ENCODE measurements at places on chromosomes 12 and 14.

DNA sequence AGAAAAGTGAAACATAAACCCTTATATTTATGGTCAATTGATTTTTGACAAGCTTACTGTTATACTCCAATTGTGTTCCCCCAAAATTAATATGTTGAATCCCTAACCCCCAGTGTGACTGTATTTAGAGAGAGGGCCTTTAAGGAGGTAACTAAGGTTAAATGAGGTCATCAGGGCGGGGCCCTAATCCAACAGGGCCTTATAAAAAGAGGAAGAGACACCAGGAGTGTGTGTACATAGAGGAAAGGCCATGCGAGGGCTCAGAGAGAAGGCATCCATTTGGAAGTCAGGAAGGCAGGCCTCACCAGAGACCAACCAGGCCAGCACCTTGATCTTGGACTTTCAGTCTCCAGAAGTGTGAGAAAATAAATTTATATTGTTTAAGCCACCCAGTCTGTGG lies 6.5 kb upstream of the VTI1B start:
- DNase-seq: no peak

DNA sequence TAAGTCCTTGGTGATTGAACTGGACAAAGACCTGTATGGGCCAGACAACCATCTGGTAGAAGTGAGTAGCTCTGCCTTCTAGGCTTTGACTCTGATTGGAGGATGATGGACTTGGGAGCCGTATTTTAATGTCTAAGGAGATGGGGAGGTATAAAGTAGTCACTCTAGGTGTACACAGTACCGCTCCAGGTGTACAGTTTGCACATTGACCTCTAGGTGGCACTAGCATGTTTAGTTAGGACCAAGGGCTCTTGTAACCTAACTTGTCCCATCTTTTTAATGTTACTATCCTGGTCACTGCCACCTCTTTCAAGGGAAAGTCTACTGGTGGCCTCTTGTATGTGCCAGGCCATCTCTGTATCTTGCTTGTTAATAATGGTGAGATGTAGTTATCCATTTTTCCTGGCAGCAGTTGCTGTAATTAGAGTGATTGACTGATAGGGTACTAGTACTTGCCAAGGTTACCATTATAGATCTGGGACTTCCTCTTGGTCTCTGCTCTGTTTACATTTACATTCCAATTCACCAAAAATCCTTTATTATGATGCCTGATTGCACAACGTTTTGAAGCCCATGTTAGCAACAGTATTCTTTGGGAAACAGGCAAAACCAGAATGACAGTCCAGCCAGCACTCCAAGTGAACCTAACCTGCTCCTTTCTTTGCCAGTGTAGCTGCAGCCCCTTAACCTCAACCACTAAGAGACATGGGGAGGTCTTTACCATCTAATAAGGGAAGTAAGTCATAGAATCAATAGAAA lies 3.6 kb downstream of the SMARCD1 start:
- no peak for DNase-seq

GRCh38 chr12:18461758-18462157 lies 200.4 kb downstream of the PIK3C2G start:
- no peak for DNase-seq

DNA sequence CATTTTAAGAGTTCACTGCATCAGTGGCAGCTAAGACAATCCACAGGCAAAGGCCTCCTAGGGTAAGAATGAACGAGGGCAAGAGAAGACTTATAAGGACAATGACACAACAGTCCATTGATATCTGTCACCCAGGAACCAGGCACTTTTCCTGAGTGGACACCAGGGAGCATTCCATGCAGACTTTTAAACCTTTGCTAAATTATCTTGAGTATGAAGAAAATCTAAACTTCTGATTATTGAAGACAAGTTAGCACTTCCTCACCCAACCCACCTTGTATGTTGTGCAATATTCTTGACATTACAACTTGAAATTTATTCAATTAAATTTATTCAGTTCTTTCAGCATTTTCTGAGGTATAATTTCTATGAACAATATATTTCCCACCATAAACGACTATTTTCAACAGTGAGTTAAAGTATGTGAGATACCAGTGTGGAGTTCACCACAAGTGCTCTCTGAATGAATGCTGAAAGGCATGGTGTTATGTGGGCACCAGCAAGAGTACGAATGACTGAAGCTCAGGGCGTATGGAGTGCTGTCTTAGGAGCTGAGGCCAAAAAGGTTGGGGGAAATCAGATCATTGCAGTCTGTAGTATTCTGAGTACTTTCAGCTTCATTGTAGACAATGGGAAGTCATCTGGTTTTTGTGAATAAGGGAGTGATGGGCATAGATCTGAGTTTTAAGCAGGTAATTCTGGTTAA lies 124.3 kb upstream of the LMNTD1 start:
- DNase-seq: no peak

- DNase-seq: no peak
Observed at GRCh38 chr14:25658988-25659387, 609.0 kb upstream of the STXBP6 start.

DNA sequence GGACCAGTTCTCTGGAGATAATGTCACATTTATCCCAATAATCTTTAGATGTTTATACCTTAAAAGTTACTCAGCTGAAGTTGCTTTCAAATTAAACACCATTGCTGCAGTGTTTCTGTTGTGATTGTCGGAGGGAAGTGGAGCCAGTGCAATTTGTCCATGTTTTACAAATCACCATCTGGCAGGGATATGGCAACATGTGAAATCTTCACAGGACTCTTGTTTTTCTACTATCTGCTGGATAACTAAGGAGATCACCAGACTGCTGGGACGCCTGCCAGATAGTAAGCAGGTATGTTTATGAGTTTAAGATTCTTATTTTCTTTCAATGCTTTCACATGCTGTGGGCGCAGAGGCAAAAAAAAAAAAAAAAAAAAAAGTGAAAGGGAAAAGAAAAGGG lies 100.3 kb upstream of the SOX5 start:
- DNase-seq: no peak

- no peak for DNase-seq
Observed at GRCh38 chr12:55843431-55843830, 695 bp upstream of the MMP19 start.

GRCh38 chr14:75450381-75451276 lies 22.8 kb downstream of the JDP2 start:
- DNase-seq: no peak

DNA sequence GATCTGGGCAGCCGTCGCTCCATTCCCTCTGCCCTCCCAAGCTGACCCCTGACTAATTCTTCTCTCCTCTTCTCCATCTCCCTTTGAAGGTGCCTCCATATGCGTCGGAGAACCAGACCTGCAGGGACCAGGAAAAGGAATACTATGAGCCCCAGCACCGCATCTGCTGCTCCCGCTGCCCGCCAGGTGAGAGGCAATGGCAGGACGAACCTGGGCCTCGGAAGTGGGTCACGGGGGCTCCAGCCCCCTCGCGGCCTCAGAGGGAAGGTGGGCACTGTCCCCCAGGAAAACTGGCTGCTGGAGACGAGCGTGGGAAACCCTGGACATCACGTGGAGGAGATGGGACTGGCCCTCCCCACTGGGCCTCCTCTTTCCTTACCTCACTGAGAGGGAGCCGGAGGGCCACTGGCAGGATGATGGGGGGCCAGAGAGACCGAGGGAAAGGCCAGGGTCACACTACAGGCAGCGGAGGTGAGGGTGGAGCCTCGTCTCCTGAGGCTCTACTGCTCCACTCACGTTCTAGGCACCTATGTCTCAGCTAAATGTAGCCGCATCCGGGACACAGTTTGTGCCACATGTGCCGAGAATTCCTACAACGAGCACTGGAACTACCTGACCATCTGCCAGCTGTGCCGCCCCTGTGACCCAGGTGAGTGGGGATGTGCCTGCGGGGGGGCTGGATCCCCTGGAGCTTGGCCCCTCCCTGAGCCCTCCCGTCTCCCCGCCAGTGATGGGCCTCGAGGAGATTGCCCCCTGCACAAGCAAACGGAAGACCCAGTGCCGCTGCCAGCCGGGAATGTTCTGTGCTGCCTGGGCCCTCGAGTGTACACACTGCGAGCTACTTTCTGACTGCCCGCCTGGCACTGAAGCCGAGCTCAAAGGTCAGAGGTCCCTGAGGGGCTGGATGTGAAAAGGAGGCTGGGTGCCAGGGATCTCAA lies 806 bp downstream of the LTBR start:
- no peak for DNase-seq

- DNase-seq: no peak
Observed at GRCh38 chr12:54249489-54249888, 30.4 kb downstream of the CBX5 start.

DNA sequence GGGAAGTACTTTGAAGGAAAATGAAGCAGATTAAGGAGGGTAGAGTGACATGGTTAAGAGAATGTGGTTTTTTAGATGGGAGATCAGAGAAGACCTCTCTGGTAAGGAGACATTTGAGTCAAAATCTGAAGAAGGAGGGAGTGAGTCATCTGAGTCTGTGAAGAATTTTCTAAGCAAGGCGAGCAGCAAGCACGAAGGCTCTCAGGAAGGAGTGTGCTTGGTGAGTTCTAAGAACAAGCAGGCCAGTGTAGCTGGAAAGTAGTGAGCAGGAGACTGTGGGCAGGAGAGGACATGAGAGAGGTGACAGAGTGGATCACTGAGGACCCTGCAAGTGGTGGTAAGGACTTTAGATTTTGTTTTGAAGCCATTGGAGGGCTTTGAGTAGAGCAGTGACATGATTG lies 76.3 kb upstream of the FUT8 start:
- DNase-seq: no peak

DNA sequence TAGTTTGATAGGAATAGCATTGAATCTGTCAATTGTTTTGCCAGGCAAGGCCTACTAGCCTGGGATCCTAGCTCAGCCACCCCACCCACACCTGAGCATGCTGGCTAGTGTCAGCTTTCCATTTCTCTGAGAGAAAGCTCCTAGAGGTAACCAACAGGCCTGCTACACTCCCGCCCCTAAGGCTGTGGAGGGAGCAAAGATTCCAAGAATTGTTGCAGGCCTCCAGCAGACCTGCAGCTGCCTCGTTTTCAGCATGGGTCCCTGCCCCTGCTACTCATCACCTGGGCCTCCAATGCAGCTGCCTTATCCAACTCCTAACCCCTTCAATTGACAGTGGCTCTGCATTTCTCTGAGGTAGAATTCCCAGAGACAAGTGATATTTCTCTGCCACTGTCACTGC lies 852.4 kb upstream of the MDGA2 start:
- DNase-seq: no peak

DNA sequence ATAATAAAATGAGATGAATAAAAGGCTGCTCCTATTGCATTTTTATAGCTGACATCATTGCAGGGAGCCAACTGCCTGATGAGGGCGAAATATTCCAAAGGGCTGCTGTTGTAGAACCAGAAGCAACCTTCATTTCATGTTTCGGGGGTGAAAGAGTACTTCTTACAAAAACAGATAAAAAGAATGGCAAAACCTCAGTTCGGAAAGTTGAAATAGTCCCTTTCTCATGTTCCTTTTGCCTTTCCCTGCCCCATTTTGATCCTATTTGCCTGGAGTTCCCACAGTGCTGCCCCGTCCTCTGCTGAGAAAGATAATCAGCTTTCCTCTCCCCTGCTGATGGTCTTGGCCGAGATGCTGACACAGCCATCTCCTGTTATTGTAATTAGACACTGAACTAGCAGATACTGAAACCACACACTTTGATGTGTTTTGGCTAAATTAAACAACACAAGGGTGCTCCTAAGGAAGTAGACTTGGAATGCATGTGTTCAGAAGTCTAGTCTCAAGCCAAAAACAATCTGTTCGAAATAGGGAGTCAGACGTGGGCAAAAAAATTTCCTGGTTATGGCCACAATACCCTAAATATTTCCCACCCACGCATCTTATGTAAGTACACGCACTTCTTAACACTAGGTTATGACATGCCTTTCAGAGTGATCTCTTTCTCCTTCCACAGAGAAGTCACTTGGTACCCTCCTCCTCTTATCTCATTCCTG lies 117.2 kb downstream of the PPM1H start:
- no peak for DNase-seq

DNA sequence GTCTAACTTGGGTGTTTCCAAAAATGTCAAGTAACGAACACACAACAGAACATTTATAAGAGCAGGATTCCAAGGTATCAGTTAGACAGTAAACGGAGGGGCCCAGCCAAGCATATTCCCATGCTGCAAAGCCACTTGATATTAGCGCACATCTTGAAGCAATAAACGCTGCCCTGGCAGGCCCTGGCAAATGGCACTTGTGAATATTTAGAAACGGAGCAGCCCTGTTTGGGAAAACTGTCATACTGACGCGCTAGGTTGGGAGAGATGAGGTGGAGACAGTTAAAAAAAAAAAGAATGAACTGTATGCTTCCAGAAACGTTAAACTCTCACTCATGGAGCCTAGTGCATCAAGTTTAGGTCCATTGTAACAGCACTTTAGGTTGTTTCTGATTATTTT lies 9.3 kb downstream of the DGLUCY start:
- no peak for DNase-seq

DNA sequence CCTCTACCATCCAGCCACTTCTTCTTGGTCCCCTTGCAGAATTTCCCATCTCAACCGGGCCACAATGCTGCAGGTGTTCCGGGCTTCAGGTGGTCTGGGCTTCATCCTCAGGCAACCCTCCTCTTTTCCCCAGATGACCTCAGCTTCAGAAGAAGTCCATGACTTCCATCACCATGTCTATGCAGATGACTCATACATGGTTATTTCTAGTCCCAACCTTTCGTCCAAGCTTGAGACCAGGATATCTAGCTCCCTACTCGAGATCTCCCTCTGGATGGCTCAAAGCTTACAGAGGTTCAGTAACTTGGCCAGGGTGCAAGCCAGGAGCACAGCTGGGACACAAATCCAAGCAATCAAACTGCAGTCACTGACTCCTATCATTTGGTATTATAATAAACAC lies 154.6 kb upstream of the NOS1 start:
- no peak for DNase-seq

- DNase-seq: no peak
Observed at GRCh38 chr12:116790066-116790465, 52.0 kb downstream of the RNFT2 start.

DNA sequence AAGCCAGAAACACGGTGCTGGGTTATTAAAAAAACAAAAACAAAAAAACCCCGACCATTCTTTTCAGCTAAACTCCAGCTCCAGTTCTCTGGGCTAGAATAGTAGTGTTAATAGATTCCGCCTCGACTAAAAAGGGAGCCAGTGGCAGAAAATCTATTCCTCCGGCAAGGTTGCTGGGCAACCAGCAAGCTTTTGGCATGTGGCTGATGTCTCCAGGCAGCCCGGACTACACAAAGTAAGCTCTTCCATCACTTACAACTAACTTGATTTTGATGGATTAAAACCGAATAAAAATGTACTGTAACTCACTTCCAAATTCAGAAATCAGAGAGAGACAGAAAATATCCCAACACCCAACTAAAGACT lies 126.4 kb upstream of the FOXN3 start:
- DNase-seq: no peak

Measured in right renal pelvis (tissue), 4 donors.